ENCODE measurements at places on chromosomes 4 and X.

- DNase-seq: peak; percentile 82
Observed at GRCh38 chr4:1872870-1873269, 1.7 kb downstream of the NSD2 start.

DNA sequence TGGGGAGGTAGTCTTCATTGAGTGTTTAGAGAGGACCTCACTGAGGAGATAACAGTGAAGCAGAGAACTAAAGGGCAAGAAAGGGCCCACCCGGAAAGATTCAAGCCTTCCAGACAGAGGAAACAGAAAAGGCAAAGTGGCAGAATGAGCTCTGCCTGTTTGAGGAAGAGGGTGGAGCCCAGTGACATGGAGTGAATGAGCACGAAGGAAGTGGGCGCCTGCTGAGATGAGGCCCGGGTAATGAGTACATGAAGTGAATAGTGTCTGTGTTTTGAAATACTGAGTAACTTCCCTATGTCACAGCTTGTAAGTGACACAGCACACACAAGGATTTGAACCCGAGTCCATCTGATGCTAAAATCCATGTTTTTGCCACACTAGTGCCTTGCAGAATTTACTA is 32.5 kb upstream of the TLR2 start:
- no peak for DNase-seq

- no peak for DNase-seq
Observed at GRCh38 chr4:110104661-110105060, 93.8 kb downstream of the ELOVL6 start.

GRCh38 chr4:20816287-20816686 is 116.0 kb downstream of the PACRGL start:
- no peak for DNase-seq

GRCh38 chrX:23373129-23373804 is 38.6 kb downstream of the PTCHD1 start:
- peak; percentile 88 for DNase-seq

DNA sequence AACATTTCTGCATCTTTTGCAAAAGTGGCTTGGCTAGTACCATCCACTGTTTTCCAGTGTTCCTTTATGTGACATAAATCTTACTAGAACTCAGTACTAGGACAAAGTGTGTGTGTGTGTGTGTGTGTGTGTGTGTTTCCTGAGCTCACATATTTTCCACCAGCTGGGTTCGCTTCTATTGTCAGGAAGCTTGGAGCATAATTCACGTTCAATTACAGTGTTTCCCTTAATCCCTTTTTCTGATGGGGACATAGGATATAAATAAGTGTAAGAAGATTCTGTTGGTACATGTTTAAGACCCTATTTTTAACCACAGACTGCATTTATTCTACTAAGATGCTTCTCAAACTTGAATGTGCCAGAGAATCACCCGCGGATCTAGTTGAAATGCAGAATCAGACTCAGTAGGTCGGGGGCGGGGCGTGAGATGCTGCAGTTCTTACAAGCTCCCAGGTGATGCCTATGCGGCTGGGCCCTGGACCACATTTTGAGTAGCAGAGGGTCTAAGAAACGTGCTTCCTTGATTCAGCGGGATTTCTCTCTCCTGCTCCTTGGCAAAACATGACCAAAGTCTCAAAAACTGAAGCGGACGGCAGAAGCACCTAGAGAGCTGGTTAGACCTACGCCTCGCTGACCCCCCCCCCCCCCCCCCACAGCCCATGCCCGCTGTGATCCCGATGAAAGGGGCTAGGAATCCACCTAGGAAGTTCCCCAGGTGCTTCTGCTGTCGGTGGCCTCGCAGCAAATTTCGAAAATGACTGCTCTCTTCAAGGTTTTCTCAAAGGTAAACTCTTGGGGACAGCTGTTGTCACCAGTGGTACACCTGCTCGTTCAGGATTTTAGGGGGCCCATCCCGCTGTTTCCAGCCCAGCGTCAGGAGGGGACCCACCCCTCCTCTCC is 797 bp downstream of the CD99L2 start:
- peak; percentile 31 for DNase-seq

GRCh38 chrX:37752281-37752680 is 27.6 kb upstream of the CYBB start:
- DNase-seq: no peak

DNA sequence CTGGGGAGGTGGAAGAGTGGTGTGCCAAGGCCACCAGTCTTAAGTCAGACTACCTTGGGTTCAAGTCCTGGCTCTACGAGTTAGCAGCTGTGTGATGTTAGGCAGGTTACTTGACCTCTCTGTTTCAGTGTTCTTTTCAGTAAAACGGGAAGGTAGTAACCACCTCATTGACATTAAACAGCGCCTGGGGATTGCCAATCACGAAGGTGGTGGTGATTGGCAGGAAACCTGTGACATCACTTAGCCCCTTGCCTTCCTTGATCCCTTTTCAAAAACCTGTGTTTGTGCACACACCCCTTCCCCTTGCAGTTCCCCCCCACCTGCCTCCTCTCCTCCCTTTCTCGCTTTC is 7.6 kb downstream of the KLF3 start:
- DNase-seq: no peak

- DNase-seq: peak; percentile 80
Observed at GRCh38 chrX:84248226-84248625, 60.2 kb upstream of the RPS6KA6 start.

All from fibroblast of lung (primary cell).